ENCODE measurements at places on chromosomes 7 and 10. TPM values are rescaled to one million over a fixed set of nuclear protein-coding genes. Genes with fewer than 3 reads are reported as not detected.

The NEUROD6 gene
- not detected for total RNA-seq

The MMRN2 gene
- 6.2 TPM for total RNA-seq

The CPVL gene
- 0.20 TPM for total RNA-seq

The SPDYE9 gene
- total RNA-seq = not detected

The LIPN gene
- total RNA-seq = not detected

The FLNC gene
- 324 TPM for total RNA-seq

The PON1 gene
- total RNA-seq = not detected

The HOXA7 gene
- total RNA-seq = 0.13 TPM

The DLX6 gene
- 0.23 TPM for total RNA-seq

The ZEB1 gene
- 65.2 TPM for total RNA-seq

The NUTM2D gene
- 1.9 TPM for total RNA-seq

The CASD1 gene
- 10.8 TPM for total RNA-seq

The CDK14 gene
- 35.8 TPM for total RNA-seq

The CYP2C18 gene
- not detected for total RNA-seq

The FAM25A gene
- total RNA-seq = not detected

The ANKRD2 gene
- 1.1 TPM for total RNA-seq

The NSMCE4A gene
- 12.6 TPM for total RNA-seq

The CDH23 gene
- 0.13 TPM for total RNA-seq

Measured in smooth muscle cell of the pulmonary artery (primary cell).